ENCODE measurements at places on chromosomes 5 and 9.

DNA sequence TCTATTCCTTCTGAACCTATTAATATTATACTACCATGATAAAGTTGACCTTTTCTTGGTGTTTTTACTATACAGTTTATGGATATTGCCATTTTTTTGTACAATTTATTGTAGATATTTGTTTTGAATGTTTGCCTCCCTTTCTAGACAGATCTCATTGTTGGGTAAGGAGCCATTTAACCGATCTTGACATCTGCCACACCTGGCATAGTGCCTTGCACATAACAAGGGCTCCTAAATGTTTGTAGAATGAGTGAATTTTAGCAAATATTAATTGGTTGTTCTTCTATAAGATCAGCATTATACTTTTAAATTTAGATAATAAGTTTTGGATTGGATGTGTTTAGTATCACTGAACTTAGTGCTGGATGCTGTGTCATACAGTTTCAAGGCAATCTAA lies 175.3 kb downstream of the GDNF start:
- no peak for DNase-seq

GRCh38 chr5:106423109-106423897 lies 1247.4 kb downstream of the EFNA5 start:
- DNase-seq: no peak

- no peak for DNase-seq
These were observed 52.4 kb downstream of the FANCC start for GRCh38 chr9:95264954-95265615.

DNA sequence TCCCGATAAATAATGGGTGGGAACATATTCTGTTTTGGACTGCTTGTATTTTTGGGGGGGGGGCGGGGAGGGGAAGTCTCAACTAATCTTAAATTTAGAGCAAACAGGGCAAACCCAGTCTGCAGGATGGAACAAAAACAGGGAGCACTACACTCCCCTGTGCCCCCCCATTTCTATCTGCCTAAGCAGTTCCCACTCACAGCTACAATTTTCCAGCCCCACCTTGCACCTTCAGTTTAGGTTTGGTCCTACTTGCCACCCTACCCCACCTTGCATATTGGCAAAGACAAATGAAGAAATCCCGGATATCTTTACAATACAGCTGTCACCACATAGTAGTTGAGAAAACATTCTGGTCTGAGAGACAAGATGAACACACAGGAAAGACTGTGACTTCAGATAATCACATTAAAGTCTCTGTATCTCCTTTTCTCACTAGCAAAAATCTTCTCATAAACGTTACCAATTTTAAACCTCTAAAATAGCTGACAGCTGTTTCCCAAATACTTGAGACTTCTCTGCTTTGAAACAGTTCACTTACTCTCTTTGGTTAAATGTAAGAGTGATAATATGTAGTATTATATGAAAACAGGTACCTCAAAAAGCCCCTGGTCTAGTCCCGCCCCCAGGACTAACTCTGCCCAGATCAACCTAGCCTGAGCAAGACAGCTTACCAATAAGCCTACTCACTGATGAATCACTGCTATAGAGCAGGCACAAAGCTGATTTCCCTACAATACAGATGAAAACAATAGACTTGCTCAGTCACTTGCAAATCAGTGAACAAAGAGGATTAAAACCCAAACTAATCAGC lies 5.2 kb upstream of the RAPGEF6 start:
- no peak for DNase-seq

DNA sequence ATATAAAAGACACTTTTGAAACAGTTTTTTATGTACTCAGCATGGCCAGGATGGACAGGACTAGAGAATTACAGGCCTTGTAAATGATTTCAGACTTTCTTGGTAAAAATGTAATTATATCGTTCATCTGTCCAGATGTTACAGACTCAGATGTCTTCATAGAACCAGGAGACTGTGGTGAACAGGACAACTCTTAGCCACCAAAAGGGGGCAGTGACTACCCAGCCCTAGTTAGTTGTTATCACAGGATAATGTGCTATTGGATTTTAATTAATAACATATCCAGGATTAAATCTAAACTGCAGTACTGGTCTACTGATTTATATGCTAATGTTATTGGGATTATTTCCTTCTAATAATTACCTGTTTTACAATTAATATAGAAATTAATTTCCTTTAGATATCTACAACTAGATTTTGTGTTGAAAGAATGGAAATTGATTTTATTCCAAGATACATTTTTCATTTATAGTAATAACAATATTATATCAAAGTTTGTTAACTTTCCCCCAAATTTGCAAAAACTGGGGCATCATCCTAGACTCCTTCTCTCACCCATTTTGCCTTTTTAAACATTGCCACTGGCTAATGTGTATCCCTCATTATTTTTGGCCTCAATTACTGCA lies 99.4 kb downstream of the MTREX start:
- DNase-seq: peak; percentile 32

- no peak for DNase-seq
These were observed 53.7 kb downstream of the PARP8 start for GRCh38 chr5:50720061-50720710.

DNA sequence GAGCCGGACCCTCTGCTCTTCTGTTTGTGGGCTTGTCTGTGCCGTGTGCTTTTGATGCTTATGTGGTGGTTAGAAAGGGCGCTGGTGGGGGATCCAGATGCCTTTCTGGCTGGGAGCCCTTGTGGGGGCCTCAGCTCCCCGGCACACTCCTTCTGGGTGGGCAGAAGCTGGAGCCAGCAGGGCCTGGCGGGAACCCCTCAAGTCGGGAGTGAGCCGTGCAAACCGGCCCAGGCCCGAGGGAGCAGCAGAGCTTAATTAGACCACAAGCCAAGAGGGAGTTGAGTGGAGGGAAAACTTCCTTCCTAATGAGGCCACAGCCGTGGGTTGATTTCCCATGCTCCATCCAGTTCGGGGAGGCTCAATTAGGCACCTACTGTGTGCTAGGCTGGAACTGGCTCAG lies 76.0 kb upstream of the RNU6ATAC start:
- DNase-seq: no peak

DNA sequence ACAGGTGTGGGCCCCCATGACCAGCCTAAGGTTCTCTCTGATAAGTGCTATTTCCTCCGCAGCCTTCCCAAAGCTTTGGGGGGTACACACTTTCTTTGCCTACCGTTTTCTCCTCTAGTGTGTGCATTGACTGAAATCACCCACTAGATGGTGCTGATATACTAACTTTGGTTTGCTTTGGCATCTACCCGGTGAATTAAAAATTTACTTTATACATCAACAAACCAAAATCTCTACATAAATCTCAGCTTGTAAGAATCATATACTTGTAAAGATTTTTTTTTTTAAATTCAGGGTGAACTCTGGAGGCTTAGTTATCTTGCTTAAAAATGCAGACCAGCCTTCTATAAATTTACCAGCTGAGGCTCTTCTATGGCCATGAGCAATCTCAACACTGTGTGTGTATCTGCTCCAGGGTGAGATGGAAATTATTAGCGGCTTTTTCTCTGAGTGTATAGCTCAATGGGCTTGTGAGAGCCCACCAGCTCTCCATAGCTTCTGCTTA lies 475.7 kb upstream of the TNC start:
- peak; percentile 56 for DNase-seq

DNA sequence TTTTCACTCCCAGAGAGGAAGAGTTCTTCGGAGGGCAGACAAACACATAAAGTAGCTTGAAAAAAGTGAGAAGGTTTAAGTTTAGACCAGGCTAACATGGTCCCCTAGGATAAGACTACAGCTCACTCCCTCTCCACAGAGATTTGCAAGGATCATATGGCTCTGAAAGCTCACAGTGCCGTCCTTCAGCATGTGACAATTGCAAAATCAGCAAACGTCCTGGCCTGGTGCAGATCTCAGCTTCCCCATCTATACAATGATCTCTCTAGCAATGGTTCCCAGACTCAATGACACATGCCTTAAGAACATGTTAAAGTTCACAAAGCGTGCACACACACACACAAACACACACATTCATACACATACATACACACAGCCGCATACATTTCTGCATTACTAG lies 327.6 kb downstream of the ACTL7B start:
- DNase-seq: no peak

DNA sequence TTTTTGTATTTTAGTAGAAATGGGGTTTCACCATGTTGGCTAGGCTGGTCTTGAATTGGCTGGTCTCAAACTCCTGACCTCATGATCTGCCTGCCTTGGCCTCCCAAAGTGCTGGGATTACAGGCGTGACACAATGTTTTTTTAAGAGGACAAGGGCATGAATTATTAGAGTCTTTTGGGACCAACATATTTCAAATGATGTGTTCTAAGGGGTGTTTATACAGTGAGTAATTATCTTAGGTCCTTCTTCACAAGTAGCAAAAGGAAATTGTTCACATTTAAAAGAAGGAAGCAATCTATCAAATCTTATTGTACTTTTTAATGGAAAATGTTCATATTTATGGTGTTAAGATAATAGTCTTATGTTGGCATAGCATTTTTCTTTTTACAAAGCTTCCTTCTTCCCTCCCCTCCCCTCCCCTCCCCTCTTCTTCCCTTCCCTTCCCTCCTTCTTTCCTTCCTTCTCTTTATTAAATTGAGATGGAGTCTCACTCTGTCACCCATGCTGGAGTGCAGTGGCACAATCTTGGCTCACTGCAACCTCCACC lies 6.7 kb downstream of the GNG10 start:
- no peak for DNase-seq

DNA sequence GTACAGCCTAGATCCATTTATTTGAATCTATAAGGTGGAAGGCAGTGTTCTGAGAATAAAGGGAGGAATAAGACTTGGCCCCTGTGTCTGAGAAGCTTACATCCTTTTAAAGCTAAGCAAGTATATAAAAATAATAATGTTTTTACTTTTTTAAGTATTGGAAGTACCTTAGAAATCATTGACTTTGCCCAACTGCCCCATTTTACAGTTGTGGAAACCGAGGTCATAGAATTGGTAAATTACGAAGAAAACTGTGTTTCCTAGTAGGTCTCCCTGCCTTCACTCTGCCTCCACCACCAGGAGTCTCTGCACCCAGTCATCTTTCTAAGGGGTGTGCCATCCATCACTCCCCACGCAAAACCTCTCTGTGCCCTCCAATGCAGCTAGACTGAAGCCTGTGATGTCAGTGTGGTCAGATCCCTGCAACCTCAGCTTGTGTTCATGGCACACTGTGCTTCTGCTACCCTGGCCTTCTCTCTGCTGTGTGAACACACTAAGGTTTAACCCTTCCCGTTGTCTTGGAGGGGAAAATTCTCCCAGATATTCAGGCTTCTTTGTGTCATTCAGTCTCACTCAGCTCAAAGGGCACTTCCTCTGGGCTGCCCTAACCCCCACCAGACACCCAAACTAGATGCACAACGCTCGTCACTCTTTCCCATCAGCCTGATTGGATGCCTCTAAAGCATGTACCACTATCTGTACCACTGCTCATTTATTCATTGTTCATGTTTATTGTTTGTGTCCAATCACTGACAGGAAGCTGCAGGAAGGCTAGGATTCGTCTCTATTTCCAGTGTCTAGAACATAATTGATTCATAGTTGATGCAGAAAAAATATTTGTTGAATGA lies 18.2 kb downstream of the ADRB2 start:
- no peak for DNase-seq

DNA sequence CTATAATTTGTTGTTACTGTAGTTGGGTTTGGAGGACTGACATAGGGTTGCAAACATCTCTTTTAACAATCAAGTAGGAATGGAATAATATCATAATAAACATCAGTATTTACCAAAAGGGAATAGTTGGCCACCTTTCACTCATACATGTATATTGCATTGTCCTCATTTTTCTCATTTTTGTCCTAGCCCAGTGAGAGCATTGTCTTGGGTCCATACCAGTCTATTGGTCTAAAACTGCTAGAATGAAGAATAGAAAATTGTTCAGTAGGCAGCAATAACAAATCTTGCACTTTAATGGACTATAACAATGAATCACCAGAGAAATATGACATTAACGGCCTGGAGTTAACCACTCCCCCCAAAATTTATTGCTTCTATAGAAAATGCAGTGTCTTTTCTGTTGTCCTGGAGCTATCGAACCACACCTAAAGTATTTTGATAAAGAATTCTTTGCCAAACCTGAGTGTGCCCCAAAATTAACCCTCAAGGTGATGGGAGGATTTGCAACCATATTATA lies 80.9 kb upstream of the IL33 start:
- no peak for DNase-seq

- no peak for DNase-seq
These were observed 12.7 kb upstream of the PRELID2 start for GRCh38 chr5:145847499-145848497.

GRCh38 chr9:121895818-121896544 lies 197.1 kb downstream of the TTLL11 start:
- no peak for DNase-seq

GRCh38 chr5:132180134-132180745 lies 47.4 kb downstream of the P4HA2 start:
- DNase-seq: peak; percentile 64

- DNase-seq: no peak
These were observed 8.8 kb downstream of the BARX1 start for GRCh38 chr9:93946338-93946712.

- DNase-seq: no peak
These were observed 225.8 kb upstream of the DAPK1 start for GRCh38 chr9:87271696-87272477.

DNA sequence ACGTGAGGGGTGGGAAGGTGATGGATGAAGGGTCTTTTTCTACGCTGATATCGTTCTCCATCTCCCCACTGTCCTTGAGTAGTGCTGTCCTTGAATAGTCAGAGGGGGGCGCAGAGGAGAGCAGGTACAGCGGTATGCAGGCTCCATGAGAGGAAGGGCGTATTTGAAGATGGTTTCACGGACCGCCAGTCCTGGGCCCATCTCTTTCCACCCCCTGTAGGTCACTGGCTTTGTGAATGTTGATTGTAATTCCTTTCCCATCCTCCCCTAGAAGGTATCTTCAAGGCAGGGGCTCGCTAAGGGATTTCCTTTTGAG lies 40.8 kb upstream of the DAB2IP start:
- DNase-seq: peak; percentile 56

DNA sequence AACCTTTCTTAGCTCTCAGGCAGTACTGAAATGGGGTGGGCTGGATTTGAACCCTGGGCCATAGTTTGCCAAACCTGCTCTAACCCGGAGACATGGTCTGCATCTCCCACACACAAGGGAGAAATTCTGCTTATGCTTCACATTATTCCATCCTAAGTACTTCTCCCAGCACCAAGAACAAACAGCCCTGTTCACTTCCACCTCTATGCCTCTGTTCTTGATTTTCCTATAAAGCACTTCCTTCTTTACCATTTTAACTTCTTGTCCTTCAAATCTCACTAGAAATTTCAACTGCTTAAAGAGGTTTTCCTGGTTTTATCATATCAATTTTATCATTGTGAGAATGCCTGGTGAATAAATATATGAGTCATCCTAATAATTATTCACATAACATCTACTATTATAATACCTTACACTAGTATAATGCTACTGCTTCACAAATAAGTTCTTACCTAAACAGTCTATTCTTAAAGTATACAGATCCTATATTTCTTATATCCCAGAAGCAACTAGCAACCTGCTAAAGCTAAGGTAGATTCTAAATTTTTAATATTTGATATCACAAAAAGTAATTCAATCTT lies 12.7 kb downstream of the FEM1C start:
- no peak for DNase-seq

- no peak for DNase-seq
These were observed 293.2 kb downstream of the ARHGAP26 start for GRCh38 chr5:143063175-143063970.

GRCh38 chr9:76027416-76027815 lies 136.9 kb downstream of the PCSK5 start:
- no peak for DNase-seq

GRCh38 chr5:168728546-168729211 lies 149.5 kb upstream of the PANK3 start:
- no peak for DNase-seq

- no peak for DNase-seq
These were observed 68.6 kb upstream of the MAP3K1 start for GRCh38 chr5:56746553-56747339.

GRCh38 chr9:34382054-34382453 lies 5.4 kb upstream of the MYORG start:
- DNase-seq: no peak
